ENCODE measurements at places on chromosomes 12 and 14. TPM values are rescaled to one million over a fixed set of nuclear protein-coding genes. Genes with fewer than 3 reads are reported as not detected.

DNA sequence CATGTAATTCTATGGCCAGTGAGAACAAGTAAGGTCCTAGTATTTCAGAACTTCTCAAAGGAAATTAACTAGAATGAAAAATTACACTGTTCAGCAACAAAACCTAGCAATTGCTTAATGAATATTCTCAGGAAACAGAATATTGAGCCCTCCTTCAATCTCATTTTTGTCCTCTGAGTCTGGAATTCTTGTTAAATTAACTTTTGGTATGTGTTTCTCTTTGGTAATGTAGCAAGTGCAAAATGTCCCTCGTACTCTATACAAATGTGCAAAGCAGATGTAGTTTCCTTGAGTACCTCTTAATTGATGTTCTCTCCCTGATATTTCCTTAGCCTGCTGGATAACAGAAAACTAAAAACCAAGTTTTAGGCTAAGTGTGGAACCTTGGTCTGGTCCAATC is 190.8 kb upstream of the CNOT2 start:
- DNase-seq = no peak

DNA sequence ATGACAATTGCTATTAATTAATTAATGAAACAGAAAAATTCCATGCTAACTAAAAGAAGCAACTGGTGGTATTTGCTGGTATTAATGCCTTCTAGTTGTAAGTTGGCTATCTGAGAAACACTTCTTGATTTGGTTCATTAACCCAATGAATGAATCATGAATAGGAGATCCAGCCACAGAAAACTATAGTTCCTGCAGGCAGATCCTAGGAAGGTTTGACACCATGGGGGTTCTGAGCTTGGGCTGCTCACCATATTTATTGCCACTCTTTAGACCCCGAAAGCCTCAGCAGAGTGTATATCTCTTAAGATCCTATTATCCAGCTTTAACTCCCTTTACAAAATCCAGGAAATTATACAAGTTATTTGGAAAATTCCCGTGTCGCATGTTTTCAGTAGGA is 81.4 kb upstream of the REP15 start:
- no peak for DNase-seq

- no peak for DNase-seq
Observed at GRCh38 chr12:102902093-102902492, 15.0 kb downstream of the PAH start.

- DNase-seq = no peak
Observed at GRCh38 chr12:24879644-24880043, 69.3 kb downstream of the BCAT1 start.

DNA sequence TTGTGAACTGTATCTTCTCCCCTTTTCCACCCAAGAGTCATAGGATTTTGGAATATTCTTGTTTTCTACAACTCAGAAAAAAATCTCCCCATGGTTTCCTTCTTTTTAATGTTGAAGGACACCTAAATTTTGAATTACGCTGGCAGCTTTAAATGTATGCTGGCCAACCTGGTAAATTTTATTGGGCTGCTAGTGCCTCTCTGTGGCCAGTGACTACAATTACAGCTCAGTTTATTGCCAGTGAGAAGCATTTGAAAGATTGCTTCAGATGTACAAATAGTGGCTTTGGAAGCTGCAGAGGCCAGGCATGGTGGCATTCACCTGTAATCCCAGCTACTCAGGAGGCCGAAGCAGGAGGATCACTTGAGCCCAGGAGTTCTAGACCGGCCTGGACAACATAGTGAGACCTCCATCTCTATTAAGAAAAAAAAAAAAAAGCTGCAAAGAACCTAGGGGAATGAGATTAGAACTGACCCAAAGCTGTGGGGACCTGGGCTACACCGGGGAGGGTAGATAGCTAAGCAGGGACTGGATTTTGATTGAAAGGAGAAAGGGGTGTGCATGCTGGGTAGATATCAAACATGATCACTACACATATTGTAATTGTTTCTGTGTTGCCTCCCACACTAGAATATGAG is 7.6 kb upstream of the RAB21 start:
- DNase-seq = no peak

DNA sequence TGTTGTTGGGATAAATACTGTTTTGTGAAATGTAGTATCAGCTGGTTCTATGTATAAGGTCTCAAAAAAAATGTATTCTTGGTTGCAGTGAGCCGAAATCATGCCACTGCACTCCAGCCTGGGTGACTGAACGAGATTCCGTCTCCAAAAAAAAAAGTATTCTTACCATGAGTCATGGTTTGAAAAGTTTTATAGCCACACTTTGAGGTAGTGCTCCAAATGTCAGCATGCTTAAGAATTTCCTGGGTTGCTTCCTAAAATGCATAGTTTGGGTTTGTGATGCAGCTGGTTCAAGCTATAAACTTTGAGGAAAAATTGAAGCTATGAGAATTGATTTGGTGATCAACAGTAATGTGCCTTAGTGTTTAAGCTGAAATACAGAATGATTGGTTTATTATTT is 48.0 kb downstream of the ETNK1 start:
- DNase-seq = no peak

GRCh38 chr14:74959596-74960180 is 4.3 kb upstream of the PGF start:
- DNase-seq = no peak

DNA sequence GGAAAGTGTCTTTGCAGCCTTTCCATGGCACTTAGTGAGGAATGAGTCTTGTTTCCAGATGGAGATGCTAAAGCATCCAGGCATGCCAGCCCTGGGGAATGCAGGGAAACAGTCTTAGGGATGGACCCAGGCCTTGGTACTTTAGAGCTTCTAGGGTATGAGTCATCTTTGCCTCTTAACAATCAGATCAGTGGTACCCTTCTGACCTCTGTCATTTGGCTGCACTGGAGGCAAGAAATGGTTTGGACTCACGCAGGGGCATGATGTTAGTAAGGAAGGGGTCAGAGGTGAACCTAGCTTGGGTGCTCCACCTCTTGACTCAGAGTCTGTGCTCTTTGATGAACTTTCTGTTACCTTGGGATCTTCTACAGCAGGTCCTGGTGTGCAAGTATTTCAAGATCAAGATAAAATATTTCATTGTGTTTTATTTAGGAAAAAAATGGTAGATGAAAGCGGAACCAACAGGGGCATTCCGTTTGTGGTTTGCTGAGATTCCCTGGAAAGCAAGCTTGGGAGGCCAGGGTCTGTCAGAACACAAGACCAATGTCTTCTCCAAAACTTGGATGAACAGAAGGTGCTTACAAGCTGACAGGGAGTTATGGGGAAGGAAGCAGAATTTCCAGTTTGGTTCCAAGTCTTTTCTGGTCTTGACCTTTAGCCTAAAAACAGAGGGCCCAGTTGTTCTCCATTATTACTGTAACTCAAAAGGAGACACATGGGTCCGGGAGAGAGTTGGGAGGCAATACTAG is 216.2 kb downstream of the ZFP36L1 start:
- DNase-seq = no peak

- DNase-seq = no peak
Observed at GRCh38 chr14:89236851-89237250, 180.2 kb downstream of the FOXN3 start.

DNA sequence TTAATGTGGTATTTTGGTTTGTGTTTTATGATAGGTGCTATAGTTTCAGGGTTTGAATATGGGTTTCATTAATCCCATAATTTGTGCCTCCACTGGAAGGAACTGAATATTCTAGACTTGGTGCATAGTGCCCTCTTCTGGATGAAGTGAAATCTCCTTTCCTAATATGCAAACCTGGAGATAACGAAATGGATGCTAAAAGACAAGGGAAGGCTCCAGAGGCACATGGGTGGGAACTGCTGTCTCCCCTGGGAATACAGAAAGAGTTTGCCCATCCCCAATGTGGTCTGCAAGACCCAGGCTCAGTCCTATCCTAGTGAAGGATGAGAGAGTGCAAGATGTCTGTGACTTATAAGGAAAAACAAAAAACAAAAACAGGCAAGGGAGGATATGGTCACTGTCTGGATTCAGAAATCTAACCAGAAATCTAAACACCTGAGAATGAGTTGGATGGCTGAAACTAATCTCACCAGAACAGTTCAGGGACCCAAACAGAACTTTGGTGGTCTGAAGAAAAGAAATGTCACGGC is 142.3 kb upstream of the TMPO start:
- peak; percentile 19 for DNase-seq

DNA sequence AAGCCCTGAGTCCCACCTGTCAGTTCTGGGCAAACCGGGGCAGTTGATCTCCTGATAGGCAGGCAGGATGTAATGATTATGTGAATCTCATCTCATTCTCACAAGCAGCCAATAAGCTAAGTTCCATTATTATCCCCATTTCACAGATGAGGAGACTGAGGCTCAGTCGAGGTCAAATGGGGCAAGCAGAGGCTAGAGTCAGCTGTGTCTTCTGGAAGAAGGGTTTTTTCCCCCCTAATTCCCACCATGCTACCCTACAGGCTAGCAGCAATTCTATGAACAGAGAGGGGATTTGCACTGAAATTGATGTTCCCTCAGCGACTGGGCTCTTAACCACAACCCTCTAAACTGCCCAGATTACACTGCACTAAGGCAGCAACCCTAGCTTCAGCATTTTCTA is 93.8 kb upstream of the MAP1LC3B2 start:
- no peak for DNase-seq

GRCh38 chr12:131806674-131807073 is 21.5 kb upstream of the MMP17 start:
- no peak for DNase-seq

DNA sequence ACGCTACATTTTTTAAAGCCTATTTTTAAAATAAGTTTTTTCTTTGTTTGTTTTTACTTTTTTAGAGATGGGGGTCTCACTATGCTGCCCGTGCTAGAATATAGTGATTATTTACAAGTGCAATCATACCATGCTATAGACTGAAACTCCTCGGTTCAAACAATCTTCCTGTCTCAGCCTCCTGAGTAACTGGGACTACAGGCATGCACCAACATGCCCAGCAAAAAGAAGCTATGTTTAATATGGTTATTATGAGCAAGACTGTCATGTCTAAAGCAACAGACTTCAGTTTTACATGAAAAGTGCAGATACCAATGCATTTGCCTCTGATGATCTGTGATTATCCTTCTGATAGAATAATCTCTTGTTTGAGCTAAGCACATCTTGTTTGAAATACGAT is 45.6 kb upstream of the SGPP1 start:
- no peak for DNase-seq

- DNase-seq = no peak
Observed at GRCh38 chr12:23428758-23429157, 520.7 kb downstream of the SOX5 start.

- DNase-seq = no peak
Observed at GRCh38 chr12:96400631-96401075, 414 bp upstream of the CDK17 start.

GRCh38 chr12:127054531-127054930 is 1212.4 kb upstream of the TMEM132C start:
- no peak for DNase-seq

- DNase-seq = no peak
Observed at GRCh38 chr12:120376009-120376408, 7.0 kb upstream of the MSI1 start.

DNA sequence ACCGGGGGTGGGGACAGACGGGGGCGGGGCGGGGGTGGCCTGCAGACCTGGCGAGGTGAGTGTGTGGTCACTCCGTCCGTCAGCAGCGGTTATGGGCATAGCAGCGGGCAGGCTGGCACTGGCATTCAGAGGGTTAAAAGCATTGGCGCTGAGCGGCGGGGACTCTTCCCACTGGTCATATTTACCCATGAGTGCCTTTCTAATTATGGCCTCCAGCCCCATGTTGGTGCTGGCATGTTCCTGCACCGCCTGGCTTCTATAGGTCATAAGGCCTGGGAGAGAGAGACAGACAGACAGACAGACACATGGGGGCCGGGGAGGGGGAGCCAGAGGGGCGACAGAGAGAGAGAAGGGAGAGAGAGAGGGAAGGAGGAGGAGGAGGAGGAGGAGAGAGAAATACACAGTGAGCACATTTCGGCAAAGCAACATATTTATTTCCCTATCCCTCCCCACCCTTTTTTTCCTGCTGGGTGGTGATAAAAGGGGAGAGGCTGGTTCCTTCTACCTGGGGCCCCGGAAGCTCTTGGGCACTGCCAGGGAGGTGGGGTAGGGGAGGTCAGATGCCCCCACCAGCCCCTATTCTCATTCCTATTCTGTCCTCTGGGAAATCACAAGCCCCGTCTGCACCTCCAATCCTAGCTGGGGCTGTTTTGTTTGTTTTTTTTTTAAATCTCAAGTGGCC is 32.6 kb downstream of the RFLNA start:
- no peak for DNase-seq

GRCh38 chr12:54163147-54163546 is 25.6 kb downstream of the SMUG1 start:
- no peak for DNase-seq

DNA sequence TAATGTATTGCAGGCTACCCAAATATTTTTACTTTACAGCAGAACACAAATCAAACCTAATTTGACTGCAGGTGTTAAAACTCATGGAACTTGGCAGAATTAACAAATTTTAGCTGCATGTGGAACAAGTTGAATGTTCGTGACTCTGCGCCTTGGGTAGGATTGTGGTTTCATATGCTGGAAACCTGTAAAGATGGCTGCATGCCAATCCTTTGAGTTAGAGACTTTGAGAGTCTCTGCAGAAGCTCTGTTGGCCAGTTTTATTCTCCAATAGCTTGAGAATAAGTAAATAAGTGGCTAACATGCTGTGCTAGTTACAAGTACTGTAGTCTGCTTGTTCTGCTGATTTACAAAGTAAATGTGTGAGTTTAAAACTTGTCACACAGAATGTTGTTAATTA is 77.8 kb downstream of the PDE6H start:
- DNase-seq = no peak

DNA sequence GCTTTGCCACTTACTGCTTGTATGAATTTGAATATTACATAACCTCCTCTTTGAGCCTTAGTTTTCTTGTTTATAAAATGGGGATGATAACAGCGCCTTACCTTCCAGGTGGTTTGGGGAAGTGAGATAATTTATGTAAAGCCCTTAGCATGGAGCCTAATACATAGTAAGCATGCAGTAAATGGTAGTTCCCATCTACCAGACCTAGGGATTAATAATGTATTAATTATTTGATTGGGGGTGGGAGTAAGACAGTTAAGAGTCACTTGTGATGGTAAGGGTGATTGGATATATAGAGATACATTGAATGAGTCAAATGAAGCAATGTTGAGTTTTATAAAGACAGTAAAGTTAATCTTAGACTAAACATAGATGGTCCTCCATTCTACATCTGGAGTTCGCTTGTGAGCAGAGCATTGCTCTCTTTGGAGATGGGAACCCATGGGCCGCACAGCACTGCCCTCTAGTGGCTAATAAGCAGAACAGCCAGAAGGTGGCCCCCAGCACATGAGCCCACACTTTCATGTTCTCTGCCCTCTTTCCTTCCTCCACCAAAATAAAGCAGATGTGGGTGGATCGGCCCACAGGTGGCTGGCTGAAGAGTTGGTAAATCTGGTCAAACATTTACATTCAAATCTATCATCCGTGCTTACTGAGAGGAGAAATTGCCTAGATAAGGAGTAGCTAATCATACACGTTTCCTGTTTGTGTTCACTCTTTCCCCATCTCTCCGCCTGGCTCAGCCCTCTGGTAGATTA is 26.5 kb upstream of the TAMALIN start:
- DNase-seq = peak; percentile 90

- no peak for DNase-seq
Observed at GRCh38 chr12:57623385-57623784, 9.6 kb downstream of the B4GALNT1 start.

- DNase-seq = no peak
Observed at GRCh38 chr14:90692061-90692460, 124.2 kb downstream of the TTC7B start.

Gene GPR84
- total RNA-seq = not detected

Gene CKAP4
- total RNA-seq = 52.0 TPM

Gene A2M
- 0.37 TPM for total RNA-seq

Gene CNIH1
- 98.5 TPM for total RNA-seq

Gene FGF23
- total RNA-seq = 0.37 TPM

Gene TARBP2
- 80.5 TPM for total RNA-seq

Gene AQP2
- total RNA-seq = not detected

Gene KRT75
- not detected for total RNA-seq

Gene NEDD1
- 32.4 TPM for total RNA-seq

Gene PRH2
- total RNA-seq = not detected
